Activated naive CD4-positive, alpha-beta T cell treated with Interleukin-2 at 50 U/mL for 16 hours (primary cell): ENCODE measurements at places on chromosomes 3 and 15.

DNA sequence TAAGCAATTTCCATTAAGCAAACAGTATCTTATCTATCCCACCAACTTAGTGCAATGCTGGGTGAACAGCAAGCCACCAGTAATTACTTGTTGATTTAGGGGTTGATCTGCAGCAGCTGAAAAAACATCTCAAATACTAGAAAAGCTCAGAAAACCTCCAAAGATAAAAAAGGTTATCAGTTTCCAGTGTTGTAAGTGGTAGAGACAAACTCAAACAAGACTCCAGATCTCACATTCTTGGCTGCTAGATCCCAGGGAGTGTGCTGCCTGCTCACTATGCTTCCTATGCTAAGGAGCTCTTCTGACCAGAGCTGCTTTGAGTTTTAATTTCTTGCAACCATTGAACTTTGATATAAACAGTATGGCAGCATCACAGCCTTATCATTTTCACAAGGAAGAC, 11.3 kb downstream of the B3GALNT1 start:
- no peak for DNase-seq

- no peak for DNase-seq
These were observed 20.2 kb upstream of the MEF2A start for GRCh38 chr15:99545605-99546004.

DNA sequence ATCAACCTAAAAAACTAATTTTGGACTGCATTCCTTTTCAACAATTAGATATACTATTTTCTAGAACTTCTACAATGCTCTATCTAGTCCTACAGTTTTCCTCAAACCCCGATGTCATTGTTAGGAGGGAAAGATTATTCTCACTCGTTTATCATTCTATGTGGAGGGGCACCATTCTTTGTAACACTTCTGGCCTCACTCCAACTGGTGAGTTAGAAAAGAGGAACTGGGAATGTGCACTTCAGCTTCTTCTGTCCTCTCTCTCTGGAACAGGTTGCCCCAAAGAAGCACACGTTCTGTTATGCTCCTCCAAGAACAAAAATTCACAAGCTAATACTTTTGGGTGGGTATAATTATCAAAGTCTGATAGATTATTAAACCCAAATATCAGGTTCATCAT, 137.9 kb downstream of the UACA start:
- no peak for DNase-seq

GRCh38 chr3:54296531-54296930, 174.2 kb downstream of the CACNA2D3 start:
- no peak for DNase-seq

DNA sequence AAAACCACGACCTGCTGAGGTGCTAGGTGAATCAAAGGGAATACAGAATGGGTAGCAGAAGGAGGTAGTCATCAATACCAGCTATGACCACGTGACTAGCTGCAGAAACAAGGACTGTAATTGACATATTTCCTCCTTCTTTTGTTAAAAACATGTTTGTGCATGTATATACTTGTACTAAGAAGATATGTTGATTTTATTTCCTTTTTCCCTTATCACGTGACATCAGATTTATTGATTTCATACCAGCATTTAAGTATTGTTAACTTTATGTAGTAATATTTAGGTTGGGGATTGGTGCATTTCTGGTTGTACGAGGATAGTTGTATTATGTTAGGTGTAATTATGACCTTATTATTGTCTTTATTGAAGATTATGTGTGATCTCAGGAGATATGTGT, 36.2 kb downstream of the PEX5L start:
- no peak for DNase-seq

DNA sequence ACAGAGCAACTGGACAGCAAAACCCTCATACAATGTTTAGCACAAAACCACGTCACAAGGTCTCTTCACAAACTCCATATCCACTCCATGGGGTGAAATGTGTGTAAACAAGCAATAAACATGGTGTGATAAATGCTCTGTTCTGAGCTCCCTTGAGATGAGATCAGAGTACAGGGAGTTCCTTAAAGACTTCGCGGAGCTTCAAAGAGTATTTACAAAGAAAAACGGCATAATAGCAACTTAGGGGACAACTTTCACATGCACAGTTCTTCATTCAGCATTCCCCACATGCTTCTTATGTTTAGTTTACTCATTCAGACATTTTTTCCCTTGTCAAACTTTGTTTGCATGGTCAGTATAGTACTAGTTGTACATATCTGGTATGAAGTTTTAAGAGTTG, 52.5 kb upstream of the SUCLG2 start:
- DNase-seq = no peak

DNA sequence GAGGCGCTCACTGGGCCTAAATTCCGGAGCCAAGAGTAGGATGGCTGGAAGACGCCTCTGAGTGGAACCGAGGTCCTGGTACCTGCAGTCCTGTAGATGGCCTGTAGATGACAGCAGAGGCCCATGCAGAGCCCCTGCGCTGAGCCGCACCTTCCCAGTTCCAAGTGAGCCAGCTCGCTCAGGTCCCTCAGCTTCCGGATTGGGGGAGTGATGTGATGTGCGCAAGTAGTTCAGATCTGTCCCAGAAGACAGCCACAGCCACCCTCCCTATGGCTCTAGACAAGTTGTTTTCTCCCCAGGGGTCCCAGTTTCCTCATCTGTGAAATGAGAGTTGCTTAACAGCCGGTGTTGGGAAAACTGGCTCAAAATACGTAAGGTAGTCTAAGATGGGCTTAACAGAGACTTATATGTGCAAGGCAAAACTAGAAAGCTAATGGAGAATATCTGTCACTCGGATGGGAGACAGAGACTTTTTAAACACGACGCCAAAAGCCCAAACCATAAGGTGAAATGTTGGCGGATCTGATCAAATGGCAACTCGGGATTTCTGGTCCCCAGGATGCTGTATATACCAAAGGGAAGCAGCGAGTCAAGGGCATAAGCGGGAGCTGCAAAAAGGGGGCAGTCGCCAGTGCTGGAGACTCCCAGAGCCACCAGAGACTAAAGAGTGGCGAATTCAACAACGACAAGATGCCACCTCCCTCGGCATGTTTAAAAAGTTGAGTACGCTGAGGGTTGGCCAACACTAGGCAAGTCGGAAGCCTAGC, 765 bp upstream of the MAPKAPK3 start:
- DNase-seq = peak; percentile 86

GRCh38 chr3:61371123-61371522, 119.9 kb upstream of the FHIT start:
- DNase-seq = no peak

GRCh38 chr3:127775398-127776109, 46.8 kb downstream of the MGLL start:
- no peak for DNase-seq

DNA sequence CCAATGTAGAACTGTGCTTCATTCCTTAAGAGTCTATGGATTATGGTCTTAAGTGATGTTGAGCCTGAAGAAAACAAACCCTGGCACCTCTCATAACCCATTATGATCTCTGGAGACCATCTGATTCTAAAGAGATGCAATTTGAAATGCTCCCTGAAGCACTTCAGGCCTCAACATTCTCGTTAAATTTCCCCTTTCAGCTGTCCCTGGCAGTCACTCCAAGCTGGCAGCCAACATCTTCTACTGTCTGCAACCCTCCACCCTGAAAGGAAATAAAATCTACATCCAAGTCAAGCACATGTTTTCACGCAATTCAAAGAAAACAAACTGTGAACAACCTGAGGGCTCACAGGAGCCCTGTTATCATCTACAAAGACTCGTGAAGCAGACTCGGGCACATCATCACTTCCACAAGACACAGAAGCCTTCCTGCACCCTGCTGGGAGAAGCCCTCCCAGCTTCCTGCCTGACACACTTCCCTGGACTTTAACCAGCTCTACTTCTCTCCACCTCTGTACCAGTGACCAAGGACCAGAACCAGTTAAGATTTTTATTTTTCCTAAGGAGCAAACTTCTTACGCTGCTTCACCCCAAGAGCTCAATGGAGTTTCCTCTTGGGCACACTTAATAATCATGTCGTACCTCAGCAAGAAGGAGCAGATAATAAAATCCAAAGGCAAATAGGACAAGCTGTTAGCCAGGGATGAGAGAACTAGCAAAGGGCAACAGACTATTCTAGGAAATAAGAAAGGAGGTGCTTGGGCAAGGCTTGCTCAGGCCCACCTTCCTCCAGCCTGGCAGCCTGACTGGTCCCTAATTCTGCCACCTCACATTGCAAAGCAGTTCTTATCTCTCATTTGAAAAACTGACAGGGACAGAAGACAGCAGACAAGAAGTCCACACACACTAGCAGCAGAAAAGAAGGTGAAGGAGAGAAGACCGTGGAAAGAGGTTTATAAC, 67.1 kb downstream of the MAGI1 start:
- no peak for DNase-seq

DNA sequence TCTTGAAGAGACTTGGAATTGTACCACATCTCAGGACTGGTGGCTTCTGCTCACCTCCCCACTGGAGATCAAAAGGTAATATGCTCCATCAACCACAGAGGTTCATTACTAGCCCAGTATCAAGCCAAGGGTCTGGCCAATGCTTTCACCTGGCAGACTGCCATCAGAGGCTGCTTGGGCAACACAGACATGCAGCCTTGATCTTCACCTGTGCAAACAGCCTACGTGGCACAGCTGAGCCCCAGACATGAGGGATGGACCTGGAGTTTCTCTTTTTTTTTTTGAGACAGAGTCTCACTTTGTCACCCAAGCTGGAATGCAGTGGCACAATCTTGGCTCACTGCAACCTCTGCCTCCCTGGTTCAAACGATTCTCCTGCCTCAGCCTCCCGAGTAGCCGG, 105.6 kb upstream of the HES1 start:
- DNase-seq = no peak

DNA sequence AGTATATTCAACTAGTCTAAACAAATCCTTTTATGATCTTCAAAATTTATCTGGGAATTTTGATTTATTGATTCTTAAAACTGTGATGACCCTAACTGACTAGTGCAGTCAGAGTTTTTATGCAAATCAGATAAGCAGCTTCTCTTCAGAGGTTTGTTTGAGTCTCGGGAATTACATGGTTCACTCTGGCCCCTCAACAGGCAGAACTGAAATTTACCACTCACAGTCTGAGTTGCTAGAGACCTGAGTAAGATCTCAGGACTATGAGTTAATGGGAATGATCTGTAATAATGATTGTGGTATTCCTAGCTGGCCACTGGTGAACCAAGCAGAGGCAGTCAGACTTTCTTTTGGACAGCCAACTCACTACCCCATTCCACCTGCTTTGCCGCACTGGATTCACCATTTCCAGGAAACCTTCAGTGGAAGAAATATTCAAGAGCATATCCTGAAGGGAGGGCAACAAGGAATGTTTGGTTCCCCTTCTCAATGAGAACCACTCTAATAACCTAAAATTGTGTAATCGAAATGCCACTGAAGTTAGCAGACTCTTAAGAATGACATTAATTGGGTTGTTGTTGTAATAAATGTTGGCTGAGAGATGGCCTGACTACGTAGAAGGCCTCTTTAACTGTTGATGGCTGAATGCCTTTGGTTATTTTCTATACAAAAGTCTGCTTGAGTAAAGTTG, 11.5 kb upstream of the DNAJC13 start:
- DNase-seq = no peak

DNA sequence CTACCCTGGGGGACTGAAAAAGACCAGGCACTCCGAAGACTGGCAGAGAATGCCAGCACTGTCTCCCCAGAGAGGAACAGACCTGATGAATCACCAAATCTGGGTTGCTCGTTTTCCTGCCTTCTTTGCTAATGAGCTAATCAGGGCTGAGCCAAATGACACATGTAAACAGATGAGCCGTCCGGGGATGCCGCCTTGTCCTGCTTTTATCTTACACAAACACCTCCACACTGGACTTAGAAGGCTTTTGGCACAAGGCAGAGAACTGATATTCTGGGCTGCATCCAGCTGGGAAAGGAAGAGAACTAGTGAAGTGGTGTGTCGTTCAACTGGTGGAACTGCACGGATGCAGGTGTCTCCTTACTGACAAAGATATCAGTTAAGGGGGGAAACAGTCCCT, 88.1 kb downstream of the MECOM start:
- DNase-seq = no peak

DNA sequence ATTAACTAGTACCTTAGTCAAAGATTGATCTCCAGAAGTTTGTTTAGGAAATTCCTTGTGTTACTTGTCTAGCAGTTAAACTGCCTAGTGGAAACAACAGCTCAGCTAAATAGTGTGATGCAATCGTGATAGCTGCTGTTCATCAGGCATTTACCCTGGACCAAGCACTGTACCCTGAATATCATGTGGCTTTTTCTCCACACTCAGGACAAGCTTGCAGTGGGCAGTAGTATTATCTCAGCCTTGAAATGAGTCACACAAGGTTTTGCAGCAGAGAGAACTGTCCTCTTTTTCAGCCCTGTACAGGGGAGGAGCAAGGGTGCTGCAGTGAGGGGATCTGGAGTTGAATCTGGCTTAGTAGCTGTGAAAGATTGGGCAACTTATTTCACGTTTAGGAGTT, 208.4 kb downstream of the TP63 start:
- no peak for DNase-seq

- no peak for DNase-seq
These were observed 701 bp downstream of the EIF5A2 start for GRCh38 chr3:170907637-170908234.

DNA sequence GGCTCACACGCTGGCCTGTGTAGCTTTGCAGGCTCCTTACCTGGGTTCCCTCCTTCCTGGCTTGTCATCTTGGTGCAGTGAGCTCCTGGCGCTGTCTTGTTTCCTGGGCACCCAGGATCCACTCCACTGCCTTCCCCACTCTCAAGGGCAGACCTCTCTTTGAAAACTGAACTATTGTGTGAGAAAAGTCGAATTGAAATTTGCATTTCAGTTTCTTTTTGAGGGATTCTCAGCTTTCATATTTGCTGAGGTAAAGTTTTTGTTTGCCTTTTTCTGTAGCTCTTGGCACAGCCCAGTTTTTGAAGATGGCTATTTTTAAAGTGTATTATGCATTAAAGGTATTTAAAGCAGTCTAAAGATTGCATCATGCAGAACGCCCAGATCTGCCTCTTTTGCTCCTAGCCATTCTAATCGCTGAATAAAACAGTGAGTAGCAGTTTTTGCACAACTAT, 70.1 kb downstream of the CCK start:
- no peak for DNase-seq

GRCh38 chr3:73473181-73473897, 151.4 kb downstream of the PDZRN3 start:
- no peak for DNase-seq

GRCh38 chr15:94416820-94417219, 185.5 kb downstream of the MCTP2 start:
- no peak for DNase-seq

GRCh38 chr3:113271594-113272384, 60.4 kb downstream of the BOC start:
- no peak for DNase-seq
